ENCODE measurements at places on chromosomes 3 and 15.

- no peak for DNase-seq
- no peak overlapping the region for H3K27ac ChIP-seq
- no peaks in the 10 kb centered on the region for H3K4me1 ChIP-seq
- no peak overlapping the region for H3K4me3 ChIP-seq
Measured at GRCh38 chr3:170485696-170486095, 67.0 kb downstream of the CLDN11 start.

GRCh38 chr3:172312001-172312400, 136.3 kb downstream of the GHSR start:
- H3K36me3 ChIP-seq = peaks cover 71% of the 10 kb centered on the region
- peaks cover 54% of the 10 kb centered on the region for H3K4me1 ChIP-seq
- no peak for DNase-seq
- H3K27me3 ChIP-seq = no peaks in the 10 kb centered on the region

DNA sequence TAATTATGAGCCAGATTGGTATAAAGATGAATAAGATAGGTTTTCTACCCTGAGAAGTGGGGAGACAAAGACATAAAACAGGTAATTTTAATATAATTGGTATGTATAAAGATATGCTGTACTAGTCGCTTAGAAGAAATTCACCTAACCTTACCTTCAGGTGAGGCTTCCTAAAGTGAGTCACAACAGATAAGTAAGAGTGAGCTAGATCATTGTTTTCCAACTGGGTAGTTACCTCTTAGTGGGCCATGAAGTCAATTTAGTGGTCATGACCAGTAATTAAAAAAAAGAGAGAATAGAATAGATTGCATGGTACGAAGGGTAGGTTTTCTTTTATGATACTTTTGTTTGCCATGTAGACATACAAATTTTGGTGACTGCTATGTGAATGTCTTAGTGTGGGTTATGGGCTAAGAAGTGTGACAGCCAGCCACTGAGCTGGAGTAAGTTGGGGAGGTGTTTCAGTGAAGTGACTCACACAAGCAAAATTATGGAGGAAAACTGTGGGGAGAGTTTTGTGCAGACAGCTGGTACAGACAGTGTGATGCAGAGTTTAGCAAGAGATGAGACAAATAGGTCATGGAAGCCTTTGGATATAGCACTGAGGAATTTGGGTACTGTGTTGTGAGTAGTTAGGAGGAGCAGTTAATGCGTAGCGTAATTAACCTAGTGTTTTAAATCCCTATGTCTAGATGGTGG, 8.2 kb downstream of the TRNT1 start:
- H3K27ac ChIP-seq = no peak overlapping the region
- peaks cover 1% of the 10 kb centered on the region for H3K4me1 ChIP-seq
- no peak for DNase-seq
- no peaks in the 10 kb centered on the region for H3K27me3 ChIP-seq
- H3K4me3 ChIP-seq = no peak overlapping the region

GRCh38 chr3:197364410-197365071, 66.1 kb upstream of the DLG1 start:
- no peaks in the 10 kb centered on the region for H3K36me3 ChIP-seq
- H3K27me3 ChIP-seq = no peaks in the 10 kb centered on the region
- no peak overlapping the region for H3K27ac ChIP-seq
- H3K4me1 ChIP-seq = peaks cover 19% of the 10 kb centered on the region
- no peak for DNase-seq

DNA sequence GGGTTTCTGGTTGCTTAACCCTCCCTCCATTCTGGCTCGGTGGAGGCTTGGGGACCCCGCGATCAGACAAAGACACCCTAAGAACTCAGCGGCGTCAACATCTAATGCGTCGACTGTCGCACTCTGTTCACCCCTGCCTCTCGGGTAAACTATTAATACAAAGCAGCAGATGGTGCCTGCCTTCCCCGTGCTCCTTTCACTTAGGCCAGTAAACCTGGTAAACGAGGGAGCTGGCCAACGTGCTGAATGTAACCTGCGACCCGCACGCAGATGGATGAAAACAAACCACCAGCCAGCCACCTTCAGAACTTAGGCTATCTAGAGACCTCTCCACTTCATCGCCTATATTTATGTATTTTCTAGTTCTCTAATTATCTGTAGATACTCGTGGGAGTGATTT, 848 bp upstream of the CADPS start:
- no peaks in the 10 kb centered on the region for H3K4me1 ChIP-seq
- H3K27me3 ChIP-seq = peaks cover 46% of the 10 kb centered on the region
- H3K4me3 ChIP-seq = no peak overlapping the region
- no peaks in the 10 kb centered on the region for H3K36me3 ChIP-seq
